Stimulated activated CD4-positive, alpha-beta T cell treated with anti-CD3 and anti-CD28 coated beads, Interleukin-1b, Interleukin-23, amount 100 ng/mL, for 4 hours (primary cell): ENCODE measurements at places on chromosomes 12 and 14.

- DNase-seq = no peak
These were observed 39.4 kb upstream of the TBC1D15 start for GRCh38 chr12:71800177-71800576.

DNA sequence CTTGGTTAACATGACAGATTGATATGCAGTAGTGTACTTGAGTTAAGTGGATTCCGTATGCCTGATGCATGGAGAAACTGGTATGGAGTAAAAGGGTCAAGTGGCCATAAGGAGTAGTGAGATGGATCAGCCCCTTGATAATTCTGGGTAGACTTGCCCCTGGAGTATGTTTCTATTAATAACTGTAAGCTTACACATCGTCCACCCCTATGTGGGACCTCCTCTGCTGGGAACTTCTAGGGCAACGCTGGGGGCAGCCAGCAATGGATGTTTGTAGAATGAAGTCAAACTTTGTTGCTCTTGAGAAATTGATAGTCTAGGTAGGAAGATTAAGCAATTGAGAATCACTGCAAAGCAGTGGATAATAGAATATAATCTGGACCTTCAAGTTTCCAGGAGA lies 3.5 kb downstream of the C12orf75 start:
- DNase-seq = no peak

DNA sequence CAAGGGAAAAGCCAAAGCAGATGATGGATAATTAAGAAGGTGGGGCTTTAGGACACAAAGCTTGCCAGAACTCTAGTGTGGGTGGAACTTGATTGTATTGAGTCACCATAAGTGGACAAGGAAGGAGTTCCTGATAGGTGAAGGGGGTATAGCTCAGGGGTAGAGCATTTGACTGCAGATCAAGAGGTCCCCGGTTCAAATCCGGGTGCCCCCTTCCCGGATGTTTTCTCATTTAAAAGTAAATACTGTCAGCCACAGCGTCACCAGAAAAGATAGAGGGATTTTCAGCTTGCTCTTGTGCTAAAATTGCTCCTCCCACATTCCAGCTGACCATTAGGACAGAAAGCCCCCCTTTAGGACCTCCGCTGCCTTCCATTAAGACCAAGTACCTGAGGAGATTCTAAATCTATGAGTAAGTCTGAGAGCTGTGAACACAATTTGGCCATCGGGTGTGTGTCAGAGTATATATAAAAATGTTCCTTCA lies 36.6 kb downstream of the DCAF4 start:
- no peak for DNase-seq

DNA sequence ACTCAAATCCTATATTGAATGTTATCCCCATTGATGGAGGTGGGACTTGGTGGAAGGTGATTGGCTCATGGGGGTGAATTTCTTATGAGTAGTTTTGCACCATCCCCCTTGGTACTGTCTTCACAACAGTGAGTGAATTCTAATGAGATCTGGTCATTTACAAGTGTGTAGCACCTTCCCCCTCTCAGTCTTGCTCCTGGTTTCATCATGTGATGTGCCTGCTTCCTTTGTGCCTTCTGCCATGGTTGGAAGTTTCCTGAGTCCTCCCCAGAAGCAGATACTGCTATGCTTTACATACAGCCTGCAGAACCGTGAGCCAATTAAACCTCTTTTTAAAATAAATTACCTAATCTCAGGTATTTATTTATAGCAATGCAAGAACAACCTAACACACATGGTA lies 302.4 kb upstream of the KITLG start:
- DNase-seq = no peak

DNA sequence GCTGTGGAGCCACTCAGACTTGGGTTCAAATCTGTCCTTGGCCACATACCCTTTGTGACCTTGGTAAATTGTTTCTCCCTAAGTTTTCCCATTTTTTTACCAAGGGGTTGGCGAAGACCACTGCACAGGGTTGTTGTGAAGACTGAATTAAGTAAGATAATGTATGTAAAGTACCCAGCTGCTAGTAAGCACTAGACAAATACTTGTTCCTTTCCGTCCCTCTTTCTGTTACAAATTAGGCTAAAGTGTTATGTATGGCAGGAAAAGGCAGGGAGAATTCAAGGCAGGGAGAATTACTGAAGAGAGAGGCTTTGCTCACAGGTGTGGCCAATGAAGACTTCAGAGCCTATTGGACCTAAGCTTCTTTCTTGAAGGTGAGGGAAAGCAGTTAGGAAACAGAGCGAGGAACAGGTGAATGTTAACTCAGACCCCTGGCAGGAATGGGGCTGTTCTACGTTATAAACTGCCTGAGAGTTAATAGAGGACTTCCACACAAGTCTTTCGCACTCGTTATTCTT lies 25.9 kb downstream of the ABHD12B start:
- DNase-seq = no peak

GRCh38 chr14:31229009-31229408 lies 21.4 kb upstream of the HECTD1 start:
- DNase-seq = no peak

DNA sequence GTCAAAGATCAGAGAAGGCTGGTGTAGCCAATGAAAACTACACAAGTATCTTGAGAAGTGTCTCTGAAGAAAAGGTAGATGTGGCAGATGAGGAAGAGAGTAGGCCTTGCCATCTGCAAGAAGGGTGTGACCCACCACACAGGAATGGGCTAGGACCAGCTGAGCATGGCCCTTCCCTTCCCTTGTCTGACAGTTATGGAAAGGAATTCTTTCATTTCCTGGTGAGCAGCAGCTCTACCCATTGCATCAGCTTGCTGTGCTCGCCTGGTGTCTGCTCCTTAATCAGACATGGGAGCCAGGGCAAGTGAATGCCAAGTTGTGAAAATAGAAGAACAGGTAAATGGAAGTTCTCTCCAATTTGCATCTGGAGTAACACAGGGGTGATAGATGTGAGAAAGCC lies 145.2 kb upstream of the KRR1 start:
- DNase-seq = no peak

- no peak for DNase-seq
These were observed 248.8 kb upstream of the PWP1 start for GRCh38 chr12:107436836-107437235.

DNA sequence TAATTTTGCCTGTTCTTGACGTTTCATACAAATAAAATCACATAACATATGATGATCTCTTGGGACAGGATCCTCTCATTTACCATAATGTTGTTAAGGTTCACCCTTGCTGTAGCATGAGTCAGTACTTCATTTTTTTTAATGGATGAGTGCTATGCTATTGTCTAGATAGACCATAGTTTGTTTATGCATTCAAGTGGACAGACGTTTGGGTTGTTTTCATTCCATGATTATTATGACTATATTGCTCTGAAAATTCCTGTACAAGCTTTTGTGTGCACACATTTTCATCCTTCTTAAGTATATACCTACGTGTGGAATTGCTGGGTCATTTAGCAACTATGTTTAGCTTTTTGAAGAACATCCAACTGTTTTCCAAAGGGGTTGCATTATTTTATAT lies 325.6 kb upstream of the TMEM132C start:
- no peak for DNase-seq

DNA sequence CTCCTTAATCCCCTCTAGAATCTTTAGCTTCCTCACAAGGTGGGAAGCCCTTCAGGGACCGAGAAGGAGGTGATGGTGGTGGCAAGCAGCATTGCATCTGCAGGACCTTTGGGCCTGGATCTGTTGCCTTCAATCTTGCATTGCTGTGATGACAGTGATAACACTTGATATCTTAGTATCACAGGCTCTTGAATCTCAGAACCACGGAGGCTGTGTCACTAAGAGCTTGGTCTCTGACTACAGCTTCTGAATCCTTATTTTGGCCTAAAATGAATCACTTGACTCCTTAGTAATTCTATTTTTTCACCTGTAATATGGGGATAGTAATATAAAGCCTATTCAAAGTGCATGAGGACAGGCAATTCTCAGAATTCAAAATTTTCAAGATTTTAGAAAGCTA lies 8.9 kb upstream of the AMN1 start:
- DNase-seq = no peak

- DNase-seq = no peak
These were observed 15.4 kb downstream of the BEGAIN start for GRCh38 chr14:100571837-100572236.

DNA sequence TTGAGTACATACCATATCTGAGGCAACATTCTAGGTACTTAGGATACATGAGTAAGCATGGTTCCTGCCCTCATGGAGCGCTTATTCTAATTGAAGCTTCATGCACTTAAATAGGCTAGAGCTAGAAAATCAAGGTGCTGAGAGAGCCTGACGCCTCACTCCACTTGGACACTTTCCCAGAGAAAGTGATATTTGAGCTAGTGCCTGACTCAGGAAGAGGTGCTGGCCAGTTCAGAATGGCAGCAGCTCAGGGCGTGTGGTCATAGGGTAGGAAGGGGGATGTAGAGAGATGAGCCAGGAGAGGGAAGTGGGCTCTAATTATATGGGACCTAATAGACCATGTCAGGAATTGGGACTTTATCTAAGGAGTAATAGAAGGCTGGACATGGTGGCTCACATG lies 33.3 kb downstream of the TULP3 start:
- no peak for DNase-seq

GRCh38 chr12:52873832-52874572 lies 25.2 kb upstream of the KRT78 start:
- no peak for DNase-seq

GRCh38 chr14:64775081-64775777 lies 71.0 kb downstream of the PLEKHG3 start:
- no peak for DNase-seq

DNA sequence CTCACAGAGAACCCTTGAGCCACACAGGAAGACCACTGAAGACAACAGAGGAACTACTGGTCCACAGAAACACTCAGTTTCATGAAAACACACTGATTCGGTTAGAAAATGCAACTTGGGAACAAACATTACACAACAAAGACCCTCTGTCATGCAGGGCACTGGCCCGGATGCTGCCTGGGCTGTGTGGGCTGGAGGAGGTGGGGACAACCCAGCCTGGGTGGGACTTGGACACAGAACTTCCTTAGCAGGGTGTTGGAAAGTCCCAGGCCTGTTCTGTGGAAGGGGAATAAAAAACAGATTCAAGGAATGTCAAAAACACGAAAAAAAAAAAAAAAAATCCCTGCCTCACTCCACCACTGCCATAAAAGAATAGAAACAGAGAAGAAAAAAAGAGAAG lies 181.0 kb downstream of the MON2 start:
- no peak for DNase-seq

DNA sequence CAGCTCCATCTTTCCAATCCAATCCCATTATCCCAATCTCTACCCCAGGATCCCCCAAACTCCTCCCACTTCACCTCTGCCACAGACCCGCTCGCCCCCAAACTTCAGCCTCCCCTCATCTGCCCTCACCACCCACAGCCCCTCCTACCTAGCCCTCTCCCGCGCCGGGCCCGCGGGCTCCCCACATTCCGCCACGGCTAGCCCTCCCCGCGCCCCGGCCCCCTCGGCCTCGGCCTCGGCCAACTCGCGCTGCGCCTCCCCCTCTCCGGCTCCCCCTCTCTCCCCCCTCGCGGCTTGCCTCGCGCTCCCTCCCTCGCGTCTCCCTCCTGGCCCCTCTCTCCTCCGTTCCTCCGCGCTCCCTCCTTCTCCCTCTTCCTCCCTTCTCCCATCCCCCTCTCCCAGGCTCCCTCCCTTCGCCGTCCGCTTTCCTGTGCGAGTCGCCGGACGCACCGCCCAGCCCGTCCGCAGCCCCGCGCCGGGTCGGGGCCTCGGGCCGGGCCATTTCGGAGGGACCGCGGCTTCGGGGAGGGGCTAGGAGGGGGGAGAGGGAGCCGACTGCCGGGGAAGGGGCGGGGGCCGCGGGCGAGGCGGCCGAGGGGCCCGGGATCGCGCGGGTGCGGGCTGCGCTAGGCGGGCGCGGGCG lies at the start of gene ATN1:
Gene ATN1 (plus strand): TSS at position 581 of the 643 bp plus-strand sequence. CDS start 6,043 bp downstream, outside the sequence.
- peak; percentile 50 for DNase-seq

DNA sequence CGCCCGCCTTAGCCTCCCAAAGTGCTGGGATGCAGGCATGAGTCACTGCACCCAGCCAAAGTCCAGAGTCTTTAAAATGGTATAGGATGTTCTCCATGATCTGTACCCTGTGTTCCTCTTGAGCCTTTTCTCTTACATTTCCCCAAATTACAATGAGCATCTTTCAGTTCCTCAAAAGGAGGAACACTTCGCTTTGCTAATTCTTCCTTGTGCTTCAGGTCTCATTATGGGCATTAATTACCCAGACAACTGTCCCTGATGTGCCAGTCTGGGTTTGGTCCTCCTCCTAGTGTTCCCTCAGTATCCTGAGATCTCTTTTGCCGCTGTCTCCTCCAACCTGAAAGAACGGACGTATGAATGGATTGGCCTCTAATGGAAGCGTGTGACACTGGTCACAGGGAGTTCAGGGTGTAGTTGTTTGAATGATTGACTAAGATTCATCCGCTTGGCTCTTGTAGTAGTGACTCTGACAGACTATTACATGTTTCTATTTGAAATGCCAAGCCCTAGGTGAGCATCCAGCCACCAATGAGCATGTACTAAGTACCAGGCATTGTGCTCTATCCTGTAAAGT lies 8.2 kb downstream of the PRKCH start:
- no peak for DNase-seq

DNA sequence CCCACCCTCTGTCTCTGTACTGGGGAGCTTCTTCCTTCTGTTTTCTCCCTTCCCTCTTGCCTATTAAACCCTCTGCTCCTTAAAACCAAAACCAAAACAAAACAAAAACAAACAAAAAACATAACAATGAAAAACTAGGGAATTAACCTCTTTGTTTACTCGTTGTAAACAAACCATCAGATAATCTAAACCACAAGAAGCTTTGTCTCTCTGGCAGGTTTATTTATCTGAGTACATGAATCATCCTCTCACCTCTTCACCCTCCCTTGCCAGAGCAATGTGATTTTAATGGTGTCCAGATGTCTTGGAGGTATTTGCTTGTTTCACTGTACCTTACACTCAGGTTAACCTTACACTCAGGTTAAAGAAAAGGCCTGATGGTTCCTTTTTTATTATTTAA lies 66.1 kb downstream of the DYRK2 start:
- no peak for DNase-seq

- no peak for DNase-seq
These were observed 25.9 kb downstream of the SLC25A47 start for GRCh38 chr14:100348784-100349685.

DNA sequence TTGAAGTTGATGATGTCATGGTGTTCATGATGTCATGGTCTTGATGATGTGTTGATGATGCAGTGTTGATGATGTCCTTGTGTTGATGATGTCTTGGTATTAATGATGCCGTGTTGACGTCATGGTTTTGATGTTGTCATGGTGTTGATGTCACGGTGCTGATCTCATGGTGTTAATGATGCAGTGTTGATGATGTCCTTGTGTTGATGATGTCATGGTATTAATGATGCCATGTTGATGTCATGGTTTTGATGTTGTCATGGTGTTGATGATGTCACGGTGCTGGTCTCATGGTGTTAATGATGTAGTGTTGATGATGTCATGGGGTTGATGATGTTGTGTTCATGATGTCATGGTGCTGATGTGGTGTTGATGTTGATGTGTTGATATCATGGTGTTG lies 48.0 kb upstream of the RIMBP2 start:
- DNase-seq = no peak

DNA sequence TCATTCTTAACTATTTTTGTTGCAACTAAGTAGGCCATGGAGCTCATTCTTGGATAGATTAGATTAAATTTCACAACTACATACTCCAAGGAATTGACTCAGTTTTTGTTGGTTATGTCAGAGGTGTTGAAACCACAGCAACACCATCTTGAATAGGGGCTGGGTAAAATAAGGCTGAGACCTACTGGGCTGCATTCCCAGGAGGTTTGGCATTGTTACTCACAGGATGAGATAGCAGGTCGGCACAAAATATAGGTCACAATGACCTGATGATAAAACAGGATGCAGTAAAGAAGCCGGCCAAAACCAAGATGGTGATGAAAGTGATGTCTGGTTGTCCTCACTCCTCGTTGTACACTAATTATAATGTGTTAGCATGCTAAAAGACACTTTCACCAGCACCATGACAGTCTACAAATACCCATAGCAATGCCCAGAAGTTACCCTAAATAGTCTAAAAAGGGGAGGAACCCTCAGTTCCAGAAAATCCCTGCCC lies 20.9 kb downstream of the DMAC2L start:
- no peak for DNase-seq
